EL (cell line): ENCODE measurements at places on chromosomes 16 and 17.
A peak's percentile ranks its signal among the peaks of the same experiment; 100 is the strongest.

- DNase-seq: no peak
Observed at GRCh38 chr17:72775237-72775636, 317.3 kb downstream of the SLC39A11 start.

DNA sequence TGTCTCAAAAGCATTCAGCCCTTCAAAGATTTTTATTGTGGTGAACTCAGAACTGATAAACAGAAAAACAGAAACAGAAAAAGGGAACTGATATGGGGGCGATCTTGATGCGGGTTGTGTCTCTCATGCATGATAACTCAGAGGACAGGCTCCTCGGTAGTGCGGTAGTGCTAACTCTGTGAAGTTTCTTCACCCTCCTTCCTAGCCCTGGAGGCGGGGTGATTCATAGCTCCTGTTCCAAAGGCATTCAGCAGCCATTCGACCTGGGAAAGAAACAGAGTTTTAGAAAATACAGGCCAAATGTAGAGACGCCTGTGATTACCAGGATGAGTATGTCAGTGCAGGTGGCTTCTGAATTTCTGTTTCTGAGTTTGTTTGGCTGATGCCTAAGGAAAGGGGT is 5.5 kb upstream of the MAF start:
- DNase-seq: no peak

GRCh38 chr16:61872778-61873119 is 163.5 kb downstream of the CDH8 start:
- no peak for DNase-seq

DNA sequence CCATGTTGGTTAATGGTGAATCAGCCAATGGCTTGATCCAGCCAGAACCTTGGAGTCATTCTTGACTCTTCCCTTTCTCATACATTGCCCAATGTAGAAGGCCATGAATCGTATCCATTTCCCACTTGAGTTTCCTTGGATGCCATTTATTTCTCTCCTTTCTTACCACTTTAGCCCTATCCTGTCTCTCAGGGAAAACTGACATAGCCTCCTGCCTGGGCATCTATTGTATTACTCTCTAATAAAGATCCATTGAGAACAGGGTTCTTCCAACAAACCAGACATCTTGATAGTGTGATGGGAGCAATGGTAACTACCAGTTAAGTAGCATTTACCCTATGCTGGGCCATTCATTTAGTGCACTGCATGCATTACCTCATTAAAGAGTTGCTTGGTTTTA is 104.2 kb upstream of the CDH11 start:
- DNase-seq: no peak

DNA sequence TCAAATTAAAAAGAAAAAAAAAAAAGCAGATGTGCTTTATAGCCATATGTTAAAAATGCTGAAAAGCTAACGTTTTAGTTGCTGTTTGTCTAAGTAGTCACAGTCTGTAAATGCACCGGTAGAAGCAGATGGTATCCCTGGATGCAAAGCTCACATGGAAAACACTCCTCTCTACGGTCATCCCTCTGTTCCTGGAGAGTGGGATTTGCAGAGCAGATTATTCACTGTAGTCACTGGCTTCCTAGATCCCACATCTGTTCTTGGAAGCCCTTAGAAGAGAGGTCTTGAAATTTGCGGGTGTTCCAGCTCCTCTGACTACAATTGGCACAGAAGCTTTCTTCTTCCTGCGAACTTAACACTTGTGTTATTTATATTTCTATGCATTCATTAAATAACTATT is 186.6 kb downstream of the PMP22 start:
- DNase-seq: no peak

DNA sequence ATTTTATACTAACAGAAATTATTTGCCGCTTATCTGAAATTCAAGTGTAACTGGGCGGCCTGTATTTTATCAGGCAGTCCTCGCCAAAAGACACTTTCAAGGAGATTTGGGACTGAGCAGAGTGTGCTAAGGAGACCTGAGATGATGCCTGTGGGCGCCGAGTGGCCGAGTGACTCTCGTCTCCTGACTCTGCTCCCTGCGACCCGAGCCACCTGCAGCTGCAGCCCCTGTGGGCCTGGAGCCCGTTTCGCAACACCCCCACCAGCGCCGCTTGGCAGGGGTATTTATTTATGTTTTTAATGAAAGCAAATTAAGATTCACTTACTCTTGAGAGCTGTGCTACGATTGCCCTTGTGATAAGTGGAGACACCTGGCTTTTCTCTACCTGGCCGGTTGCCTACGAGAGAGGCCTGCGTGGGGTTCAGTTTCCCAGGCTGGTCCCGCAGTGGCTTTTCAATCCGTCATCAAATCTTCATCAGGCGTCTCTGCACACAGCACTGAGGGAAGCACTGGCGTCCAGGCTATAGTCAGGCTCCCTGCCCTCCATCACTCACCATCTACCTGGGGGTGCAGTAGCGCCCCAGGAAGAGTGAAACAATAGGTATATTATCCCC is 124.0 kb downstream of the SEC14L1 start:
- no peak for DNase-seq

DNA sequence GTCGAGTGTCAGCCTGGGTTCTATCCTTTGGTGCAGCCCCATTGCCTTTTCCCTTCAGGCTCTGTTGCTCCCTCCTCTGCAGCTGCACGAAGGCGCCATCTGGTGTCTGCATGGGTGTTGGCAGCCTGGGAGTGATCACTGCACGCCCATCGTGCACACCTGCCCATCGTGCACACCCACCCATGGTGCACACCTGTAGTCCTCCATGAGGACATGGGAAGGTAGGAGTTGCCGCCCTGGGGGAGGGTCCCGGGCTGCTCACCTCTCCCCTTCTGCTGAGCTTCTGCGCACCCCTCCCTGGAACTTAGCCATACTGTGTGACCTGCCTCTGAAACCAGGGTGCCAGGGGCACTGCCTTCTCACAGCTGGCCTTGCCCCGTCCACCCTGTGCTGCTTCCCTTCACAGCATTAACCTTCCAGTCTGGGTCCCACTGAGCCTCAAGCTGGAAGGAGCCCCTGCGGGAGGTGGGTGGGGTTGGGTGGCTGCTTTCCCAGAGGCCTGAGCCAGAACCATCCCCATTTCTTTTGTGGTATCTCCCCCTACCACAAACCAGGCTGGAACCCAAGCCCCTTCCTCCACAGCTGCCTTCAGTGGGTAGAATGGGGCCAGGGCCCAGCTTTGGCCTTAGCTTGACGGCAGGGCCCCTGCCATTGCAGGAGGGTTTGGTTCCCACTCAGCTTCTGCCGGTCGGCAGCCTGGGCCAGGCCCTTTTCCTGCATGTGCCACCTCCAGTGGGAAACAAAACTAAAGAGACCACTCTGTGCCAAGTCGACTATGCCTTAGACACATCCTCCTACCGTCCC is 2.9 kb downstream of the CTRL start:
- DNase-seq: peak; percentile 62

- no peak for DNase-seq
Observed at GRCh38 chr17:69227541-69227940, 1.1 kb downstream of the ABCA10 start.
